ENCODE measurements at places on chromosomes 3 and 15. TPM values are rescaled to one million over a fixed set of nuclear protein-coding genes. Genes with fewer than 3 reads are reported as not detected.

The TP63 gene
- total RNA-seq = 133 TPM

DNA sequence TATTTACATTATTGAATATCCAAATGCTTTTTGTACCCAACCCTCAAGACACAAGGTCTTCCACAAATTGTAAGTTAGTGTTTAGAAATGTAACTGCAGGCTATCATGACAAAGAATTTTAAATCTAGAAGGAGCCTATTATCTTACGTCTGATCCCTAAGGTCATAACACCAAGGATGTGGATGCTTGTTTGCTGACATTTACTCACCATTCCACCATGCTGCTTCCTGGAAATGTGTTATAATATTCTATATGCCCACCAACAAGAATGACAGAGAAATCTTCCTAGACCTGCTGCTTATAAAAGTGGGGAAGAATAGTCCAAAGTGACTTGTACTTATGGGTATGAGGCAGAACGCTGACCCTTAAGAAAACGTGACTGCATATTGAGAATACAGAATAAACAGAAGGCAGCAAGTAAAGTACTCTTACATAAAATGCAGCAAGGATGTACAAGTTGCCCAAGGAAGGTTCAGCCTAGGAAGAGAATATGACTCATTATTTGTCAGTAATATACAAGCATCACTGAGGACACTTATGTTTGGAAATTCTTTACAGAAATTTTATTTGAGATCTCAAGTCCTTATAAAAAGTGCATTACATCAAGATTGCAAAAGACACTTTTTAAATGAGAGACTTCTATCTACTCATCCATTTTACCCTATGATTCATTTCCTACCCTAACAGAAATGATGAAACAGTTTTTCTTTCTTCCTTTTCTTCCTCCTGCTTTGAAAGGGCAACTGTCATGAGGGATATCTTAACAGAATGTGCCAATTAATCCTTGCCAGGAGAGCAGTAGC lies 59.6 kb downstream of the ESYT3 start:
- DNase-seq = no peak

The ACKR4 gene
- 10.4 TPM for total RNA-seq

The SRPRB gene
- total RNA-seq = 52.7 TPM

- no peak for DNase-seq
Observed at GRCh38 chr3:106088304-106088703, 219.5 kb upstream of the CBLB start.

GRCh38 chr15:101170568-101171350 lies 81.1 kb downstream of the CHSY1 start:
- DNase-seq = no peak

- no peak for DNase-seq
Observed at GRCh38 chr3:175869404-175869803, 1010.3 kb downstream of the NAALADL2 start.

- DNase-seq = no peak
Observed at GRCh38 chr3:157240408-157240807, 80.5 kb upstream of the CCNL1 start.

The GRK7 gene
- not detected for total RNA-seq

GRCh38 chr3:17372362-17373210 lies 369.8 kb downstream of the TBC1D5 start:
- no peak for DNase-seq

DNA sequence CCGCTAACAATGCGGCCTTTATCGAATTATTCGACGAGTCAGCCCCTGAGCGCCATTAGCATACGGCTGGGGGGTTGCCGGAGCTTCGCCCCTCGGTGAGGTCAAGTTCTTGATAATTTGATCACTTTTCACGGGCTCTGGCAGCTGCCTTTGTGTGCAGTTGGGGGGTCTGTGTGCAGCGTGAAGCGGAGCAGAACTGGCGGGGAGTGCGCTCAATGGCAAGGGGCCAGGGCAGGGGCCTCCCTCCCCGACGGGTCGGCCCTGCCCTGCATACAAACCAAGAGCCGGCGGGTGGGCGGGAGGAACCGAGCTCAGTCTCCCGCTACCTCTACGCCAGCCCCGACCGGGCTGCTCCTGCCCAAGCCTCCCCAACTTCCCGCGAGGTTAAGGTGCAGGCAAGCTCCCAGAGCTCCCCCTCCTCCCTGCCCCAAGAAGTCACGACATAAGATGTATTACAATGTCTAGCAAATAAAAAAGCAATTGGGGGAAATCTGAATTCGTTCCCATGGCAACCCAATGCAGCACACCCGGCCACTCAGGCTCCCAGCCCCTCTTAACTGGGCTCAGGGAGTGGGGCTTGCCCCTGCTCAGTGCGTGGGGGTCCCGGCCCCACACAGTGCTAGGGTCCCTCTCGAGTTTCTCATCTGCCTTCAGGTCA lies 34.1 kb upstream of the POLG start:
- DNase-seq = no peak

The GPR87 gene
- total RNA-seq = 13.5 TPM

The DUOXA2 gene
- total RNA-seq = 3.9 TPM

DNA sequence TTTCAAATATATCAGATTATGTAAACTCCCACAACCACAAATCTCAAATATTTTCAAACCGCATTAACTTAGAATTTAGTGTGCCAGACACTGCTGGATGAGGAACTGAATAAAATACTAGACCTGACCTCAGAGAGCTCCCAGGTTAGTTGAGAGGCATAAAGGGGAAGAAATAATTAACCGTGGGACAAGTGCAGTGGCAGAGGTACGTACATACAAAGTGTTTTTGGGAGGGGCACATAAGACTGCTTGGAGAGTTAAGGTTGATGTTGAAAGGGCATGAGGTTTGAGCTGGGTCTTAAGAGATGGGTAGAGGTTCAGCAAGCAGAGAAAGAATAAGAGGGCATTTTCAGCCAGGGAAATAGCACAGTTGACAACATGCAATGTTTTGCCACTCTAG lies 17.2 kb downstream of the THUMPD3 start:
- no peak for DNase-seq

DNA sequence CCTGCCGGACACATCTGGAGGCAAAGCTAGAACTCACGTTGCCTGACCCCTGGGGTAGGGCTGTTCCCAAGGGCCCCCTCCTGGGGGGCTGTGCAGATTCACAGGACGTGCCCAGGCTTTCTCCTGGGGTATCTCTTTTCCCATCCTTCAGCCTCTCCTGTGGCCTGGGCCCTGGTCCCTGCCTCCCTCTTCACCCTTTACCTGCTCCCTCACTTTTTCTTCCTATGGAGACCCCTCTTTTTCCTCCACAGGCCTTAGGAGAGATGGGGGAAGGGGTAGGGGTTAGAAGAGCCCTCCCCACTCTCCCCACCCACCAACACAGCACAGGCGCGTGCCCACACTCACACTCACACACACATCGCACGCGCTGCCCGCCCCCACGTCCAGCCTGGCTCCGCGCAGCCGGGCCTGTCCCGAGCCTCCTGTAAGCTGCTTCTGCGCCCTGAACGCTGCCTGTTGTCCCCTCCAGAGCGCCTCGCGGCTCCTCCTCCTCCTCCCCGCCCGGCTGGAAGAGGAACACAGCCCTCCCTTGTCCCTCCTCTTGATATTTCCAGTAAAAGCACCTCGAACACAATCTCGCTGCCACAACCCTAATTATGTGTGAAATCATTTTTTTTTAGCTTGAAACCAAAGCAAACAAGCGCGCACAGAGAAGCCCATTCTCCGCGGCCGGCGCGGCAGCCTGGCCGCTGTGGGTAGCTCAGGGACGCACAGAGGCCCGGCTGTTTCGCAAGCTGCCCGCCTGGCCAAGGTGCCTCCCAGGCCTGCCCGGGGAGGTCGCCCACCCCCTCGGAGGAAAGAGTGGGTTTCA lies 33.9 kb upstream of the ACAN start:
- no peak for DNase-seq

The CPNE4 gene
- total RNA-seq = 1.9 TPM

DNA sequence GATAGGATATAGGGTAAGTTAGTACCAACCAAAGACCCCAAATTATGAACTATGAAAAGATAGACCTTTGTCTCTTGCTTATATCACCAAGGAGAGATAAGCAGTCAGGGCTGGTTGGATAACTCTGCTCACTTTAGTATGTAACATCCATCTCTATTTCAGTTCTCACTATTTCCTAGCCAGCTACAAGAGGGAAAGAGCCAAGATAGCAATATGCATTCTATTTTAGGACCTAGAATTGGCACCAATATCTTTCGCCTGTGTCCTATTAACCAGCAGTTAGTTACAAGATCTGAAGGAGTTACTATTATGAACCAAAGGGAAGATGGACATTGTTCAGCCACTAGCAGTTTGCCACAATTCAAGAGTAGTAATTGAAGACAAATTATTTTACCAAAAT lies 457.5 kb downstream of the NSUN3 start:
- DNase-seq = no peak

DNA sequence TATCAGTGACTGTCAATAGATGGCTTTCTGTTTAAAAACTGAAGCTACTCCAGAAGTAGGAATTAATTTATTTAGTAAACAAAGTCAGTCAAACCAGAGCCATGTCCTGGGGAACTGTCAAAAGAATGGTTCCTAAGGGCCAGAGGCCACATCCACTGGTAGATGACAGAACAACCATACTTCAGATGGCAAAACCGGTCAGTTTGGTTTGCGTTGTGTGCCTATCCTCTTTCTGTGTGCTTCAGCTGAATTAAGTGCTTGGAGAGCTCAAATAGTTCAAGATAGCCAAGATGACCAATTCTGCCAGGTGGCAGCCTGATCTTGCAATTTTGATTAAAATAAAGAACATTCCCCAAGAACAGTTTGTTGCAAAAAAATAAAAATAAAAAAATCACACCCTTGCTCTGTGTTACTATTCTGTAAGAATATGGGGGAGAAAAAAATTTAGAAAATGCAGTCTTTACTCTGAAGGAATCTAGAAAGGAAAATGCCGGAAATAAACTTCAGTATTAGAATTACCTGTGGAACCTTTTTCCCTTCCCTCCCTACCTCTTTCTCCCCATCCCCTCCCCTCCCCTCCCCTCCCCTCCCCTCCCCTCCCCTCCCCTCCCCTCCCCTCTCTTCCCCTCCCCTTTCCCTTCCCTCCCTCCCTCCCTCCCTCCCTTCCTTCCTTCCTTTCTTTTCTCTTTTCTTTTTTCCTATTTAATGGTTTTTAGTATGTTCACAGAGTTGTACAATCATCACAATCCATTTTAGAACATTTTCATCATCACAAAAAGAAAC lies 2.5 kb downstream of the MAP3K13 start:
- DNase-seq = peak; percentile 56

GRCh38 chr3:169117264-169117663 lies 546.2 kb downstream of the MECOM start:
- DNase-seq = no peak

- DNase-seq = no peak
Observed at GRCh38 chr3:116067326-116067725, 378.0 kb downstream of the LSAMP start.

GRCh38 chr3:148077965-148078364 lies 619.7 kb upstream of the AGTR1 start:
- DNase-seq = no peak

DNA sequence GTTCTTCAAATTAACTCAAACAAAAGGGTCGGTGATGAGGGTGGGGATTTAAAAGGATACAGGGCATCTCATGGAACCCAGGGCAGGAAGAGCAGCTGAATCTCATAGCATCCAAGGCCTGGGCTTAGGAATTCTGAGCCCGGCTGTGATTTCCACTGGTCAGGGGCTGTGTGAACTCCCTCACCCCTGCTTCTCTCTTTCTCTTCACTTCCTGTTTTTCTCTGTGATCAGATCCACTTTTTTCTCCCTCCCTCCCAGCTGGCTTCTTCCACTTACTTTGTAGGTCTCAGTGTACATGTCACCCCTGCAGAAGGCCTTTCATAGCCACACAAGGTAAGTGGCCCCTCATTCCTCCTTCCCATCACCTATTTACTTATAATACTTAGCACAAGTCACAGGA lies 68.2 kb upstream of the CORO2B start:
- no peak for DNase-seq

The ZNF662 gene
- total RNA-seq = 45.1 TPM

DNA sequence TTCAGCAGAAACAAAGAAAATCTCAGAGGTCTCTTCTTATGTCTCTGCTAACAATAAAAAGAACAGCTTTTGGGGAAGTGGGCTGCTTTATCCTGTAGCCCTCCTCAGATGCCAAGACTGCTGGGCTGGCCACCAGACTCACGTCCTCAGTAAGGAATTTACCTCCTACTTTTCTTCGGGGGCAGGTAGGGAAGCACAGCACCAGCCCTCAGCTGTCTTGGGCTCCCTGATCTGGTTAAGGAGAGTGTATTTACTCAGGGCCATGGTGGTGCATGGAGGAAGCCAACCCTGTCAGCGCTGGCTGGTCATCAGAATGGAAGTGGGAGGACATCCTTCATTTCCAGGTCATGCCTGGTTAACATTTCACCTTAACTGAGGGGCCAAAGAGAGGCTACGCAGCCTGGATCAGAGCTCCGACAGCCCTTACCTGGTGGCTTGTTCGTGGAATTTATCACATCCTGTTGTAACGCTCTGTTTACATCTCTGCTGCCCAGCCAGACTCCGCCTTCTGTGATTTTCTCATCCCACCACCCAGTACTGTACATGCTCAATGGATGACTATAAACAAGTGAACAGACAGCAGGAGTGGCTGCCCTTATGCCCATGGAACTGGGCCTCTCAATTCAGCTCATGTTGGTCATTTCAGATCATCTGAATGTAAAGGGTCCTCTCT lies 108.3 kb downstream of the IGF2BP2 start:
- DNase-seq = no peak

The SYNPR gene
- total RNA-seq = not detected

The CCDC13 gene
- total RNA-seq = 1.2 TPM

DNA sequence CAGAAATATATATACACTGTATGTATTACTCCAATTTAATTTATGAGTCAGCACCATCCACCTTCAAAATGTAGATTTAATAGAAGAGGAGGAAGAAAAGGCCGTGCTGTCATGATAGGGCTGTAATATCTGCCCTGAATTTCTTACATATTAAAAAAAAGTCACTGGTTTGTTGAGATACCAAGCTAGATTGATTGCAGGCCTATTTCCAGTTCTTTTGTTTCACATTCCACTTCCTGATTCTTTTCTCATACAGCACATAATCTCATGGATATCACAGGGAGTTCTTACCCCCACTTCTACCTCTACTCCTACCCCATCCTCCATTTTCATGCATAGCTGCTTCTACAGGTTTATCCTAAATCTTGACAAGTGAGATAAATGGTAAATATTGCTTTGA lies 290.3 kb downstream of the ZBTB20 start:
- no peak for DNase-seq

DNA sequence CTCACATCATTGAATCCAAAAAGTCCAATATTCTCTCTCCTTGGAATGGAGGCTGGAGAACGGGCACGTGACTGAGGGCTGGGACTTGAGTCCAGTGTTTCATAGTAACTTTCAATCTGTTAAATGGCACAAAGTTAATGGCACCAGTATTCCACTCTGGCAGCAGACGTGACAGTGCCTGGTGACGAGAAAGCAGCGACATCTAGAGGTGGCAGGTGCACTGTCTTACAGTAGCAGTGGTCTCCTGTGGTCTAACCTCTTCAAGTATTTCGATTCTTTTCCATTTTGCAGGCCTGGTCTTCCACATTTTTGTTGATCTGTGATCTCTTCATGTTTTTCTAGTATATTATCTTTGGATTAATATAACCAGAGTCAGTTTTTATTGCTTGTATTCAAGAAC lies 107.1 kb downstream of the OXSM start:
- no peak for DNase-seq

DNA sequence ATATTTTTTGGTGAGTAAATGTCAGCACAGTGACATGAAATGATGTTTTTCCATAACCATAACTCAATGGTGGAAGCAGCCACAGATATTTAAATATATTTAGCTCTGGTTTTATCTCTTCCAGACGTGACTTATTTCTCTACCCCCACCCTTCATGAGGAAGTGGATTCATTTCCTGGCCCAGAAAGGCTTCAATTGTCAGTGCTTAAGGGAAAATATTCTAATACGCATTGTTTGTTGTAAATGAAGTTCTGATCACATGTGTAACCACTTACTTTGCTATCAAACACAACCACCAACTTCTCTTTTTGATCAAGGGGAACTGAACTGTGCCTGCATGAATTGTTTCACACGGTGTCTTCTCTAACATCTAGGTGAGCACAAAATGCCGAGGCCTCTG lies 14.0 kb downstream of the CLDN16 start:
- DNase-seq = no peak
